MV-4-11 (cell line): ENCODE measurements at places on chromosomes 1 and 21.

GRCh38 chr1:193799948-193800690, 613.7 kb upstream of the B3GALT2 start:
- DNase-seq, result peak; percentile 15

GRCh38 chr1:55635856-55636255, 420.7 kb upstream of the USP24 start:
- DNase-seq, result no peak

DNA sequence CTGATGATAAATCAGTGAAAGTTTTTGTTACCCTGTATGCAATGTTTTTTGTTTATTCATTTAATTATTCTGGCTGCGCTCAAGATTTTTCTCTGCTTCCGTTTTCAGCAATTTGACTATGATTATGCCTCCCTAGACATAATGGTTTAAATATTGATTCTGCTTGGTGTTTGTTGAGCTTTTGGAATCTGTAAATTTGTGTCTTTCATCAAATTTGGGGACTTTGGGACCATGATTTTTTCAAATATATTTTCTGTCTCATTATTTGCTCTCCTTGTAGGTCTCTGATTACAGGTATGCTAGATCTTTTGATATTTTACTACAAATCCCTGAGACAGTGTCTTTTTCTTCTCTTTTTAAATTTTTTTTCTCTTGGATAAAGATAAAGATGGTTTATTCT, 92.1 kb downstream of the CACHD1 start:
- no peak for DNase-seq

GRCh38 chr21:22791986-22792560, 1793.9 kb downstream of the NCAM2 start:
- peak; percentile 8 for DNase-seq

DNA sequence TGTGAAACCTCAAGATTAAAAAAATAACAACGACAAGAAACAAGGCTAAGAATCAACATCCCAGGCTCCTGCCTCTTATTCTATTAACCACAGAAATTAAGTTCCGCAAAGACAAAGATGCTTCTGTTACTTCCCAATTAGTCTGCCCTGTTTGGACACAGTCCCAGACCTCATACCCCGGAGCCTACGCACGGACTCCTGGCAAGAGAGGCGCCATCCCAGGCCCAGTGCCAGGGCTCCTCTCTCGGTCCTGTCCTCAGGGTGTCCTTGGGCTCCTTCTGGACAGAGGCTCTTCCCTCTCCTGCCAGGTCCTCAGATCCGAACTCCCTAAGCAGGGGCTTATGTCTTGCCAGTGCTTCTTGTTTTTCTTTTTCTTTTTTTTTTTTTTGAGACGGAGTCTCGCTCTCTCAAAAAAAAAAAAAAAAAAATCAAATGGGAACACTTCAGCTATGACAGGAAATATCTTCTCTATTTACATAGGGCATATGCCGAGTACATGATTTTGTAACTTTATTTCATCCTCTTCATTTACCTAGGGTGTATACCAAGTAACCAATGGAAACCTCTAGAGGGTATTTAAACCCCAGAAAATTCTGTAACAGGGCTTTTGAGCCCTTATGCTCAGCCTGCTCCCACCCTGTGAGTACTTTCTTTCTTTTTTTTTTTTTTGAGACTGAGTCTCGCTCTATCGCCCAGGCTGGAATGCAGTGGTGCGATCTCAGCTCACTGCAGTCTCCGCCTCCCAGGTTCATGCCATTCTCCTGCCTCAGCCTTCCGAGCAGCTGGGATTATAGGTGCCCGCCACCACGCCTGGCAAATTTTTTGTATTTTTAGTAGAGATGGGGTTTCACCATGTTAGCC, 11.7 kb upstream of the ENO1 start:
- DNase-seq, result peak; percentile 28

- no peak for DNase-seq
Observed at GRCh38 chr1:119701659-119702058, 10.1 kb upstream of the PHGDH start.

DNA sequence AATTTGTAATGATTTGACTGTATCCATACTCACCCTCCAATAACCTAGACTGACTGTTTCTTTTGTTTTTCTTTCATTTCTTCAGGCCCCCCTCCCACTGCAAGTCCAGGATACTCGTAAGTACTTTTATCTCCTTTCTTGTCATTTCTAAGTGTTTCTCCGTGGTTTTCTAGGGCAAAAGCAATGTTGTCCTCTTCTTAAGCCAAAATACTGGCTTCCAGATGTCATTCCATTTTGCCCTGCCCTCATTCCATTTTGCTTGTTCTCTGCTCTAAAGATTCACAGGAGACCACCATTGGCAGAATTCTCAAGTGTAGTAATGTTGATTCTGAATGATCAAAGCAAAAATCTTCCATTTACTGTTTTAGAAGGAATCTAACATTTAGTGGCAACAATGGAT, 152.8 kb upstream of the UBE2U start:
- no peak for DNase-seq

DNA sequence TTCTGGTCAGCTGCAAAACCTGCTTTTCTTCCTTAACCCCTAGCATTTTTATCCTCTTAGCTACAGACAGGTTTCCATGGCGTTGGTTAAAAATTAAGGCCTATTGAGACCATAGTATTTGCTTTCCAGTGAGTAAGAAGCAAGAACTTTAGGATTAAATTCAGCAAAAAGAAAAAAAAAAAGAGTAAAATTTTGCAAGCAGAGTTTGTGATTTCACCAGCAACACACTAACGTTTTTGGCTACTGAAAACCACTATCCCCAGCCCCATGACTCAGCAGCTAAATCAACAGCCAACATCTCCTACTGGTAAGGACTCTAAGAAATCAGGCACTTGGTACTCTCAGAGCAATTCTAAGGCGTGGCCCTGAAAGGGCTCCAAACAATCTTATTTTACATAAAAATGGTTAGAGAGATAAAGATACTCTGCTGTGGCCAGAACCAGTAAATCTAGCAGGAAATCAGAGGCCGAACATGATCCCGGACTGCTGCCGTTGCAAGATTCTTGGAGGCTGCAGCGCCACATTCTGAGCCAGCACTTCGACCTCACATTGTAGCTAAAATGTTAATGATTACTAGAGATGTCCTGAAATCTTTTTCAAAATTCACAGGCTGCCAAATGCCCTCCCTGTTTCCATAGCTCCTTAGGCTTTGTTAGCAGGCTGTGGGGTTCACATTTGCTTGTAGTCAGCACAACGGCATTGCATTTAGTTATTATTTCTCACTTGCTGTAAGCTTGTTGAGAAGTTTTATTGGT, 1.6 kb upstream of the ENO1 start:
- DNase-seq, result peak; percentile 92

DNA sequence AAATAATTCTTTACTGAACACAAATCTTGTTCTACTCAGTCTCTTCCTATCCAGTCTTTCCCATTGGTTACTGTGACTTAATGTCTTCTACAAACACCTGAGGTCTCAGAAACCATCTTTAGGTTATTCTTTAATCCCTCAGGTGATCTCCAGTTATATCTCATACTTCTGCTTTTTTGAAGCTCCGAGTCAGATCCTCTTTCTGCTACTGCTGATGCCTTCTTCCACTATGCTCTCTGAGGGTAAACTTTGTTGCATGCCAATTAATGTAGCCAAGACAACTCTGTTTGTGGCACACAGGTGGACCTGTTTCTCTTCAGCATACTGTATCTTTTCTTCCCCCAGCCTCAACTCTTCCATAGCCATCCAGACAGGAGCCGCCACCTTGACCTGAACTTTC, 3.1 kb upstream of the APCS start:
- no peak for DNase-seq

- no peak for DNase-seq
Observed at GRCh38 chr1:43235451-43236121, 34.2 kb upstream of the TMEM125 start.

- no peak for DNase-seq
Observed at GRCh38 chr1:46172321-46172720, 2.6 kb upstream of the TSPAN1 start.

DNA sequence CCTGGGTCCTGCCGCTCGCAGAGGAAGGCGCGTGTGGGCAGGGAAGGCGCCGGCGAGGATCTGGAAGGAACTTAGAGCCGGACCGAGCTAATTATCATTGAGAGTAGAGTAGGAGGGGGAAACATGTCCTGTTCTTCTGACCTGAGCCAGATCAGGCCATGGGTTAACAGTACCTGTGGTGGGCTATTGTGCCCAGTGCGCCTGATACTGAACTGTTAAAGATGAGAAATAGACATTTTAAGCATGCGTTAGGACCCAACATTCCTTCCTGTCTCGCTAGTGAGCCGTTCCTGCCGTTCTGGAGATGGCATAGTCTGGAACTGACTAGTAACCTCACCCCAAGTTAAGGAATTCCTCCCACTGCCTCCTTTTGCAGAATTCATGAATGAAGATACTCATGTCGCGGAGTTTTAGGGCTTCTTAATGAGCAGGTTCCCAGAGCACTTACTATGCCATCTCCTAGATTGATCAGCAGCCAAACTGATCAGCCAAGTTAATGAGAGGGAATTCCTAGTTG, 870 bp downstream of the STRIP1 start:
- peak; percentile 42 for DNase-seq

GRCh38 chr1:212664409-212665199, 35.0 kb downstream of the BATF3 start:
- peak; percentile 24 for DNase-seq

GRCh38 chr1:87137342-87137739, 191.3 kb upstream of the LMO4 start:
- DNase-seq, result no peak

- DNase-seq, result no peak
Observed at GRCh38 chr1:31742462-31743212, 21.5 kb downstream of the ADGRB2 start.

GRCh38 chr1:170290276-170290675, 144.5 kb downstream of the NTMT2 start:
- DNase-seq, result no peak

GRCh38 chr1:119903443-119903835, 7.1 kb upstream of the ADAM30 start:
- DNase-seq, result no peak

GRCh38 chr1:108628665-108629064, 32.2 kb downstream of the HENMT1 start:
- no peak for DNase-seq

DNA sequence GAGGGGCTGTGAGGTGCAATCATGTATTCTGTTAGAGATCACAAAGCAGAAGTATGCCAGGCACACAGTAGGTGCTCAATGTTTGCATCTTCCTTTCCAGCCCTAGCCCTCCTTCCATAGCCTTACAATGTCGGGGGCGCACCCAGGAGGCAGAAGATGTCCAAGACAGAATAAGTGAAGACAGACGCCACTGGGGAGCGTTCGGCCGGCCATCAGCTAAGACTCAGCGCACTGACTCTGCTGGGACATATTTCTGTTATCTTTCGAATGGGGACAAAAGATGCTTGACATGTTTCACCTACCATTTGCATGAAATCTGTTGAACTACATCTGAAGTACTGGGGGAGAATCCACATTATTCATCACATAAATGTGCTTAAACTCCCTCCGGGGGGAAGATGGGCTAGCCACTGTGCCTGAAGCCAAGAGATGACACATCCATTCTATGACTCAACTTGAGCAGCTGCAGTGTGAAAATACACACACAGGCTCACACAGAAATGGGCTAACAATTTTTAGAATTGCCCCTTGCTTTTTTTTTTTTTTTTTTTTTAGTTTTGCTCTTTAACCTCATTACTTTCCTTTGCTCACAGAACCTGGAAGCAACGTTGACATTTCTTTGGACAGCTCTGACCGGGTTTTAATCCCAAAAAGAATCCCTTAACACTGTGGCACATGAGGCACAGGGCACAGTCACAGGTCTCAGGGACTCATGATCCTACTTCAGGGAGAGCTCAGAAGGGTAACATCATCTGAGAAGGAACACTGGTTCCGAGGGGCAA, 7.9 kb downstream of the TIAM1 start:
- peak; percentile 76 for DNase-seq
